Sigmoid colon (tissue), 7 donors: ENCODE measurements at places on chromosomes 12 and 14. TPM values are rescaled to one million over a fixed set of nuclear protein-coding genes. Genes with fewer than 3 reads are reported as not detected.

SYNDIG1L gene
- 0.20 TPM for polyA plus RNA-seq

LTBP2 gene
- polyA plus RNA-seq, result 7.1 TPM

ANKRD33 gene
- 0.16 TPM for polyA plus RNA-seq

GRCh38 chr14:89162586-89162985 lies 254.4 kb downstream of the FOXN3 start:
- no peak for DNase-seq

GRCh38 chr12:113161415-113162016 lies 12.0 kb downstream of the CFAP73 start:
- no peak for DNase-seq

DNA sequence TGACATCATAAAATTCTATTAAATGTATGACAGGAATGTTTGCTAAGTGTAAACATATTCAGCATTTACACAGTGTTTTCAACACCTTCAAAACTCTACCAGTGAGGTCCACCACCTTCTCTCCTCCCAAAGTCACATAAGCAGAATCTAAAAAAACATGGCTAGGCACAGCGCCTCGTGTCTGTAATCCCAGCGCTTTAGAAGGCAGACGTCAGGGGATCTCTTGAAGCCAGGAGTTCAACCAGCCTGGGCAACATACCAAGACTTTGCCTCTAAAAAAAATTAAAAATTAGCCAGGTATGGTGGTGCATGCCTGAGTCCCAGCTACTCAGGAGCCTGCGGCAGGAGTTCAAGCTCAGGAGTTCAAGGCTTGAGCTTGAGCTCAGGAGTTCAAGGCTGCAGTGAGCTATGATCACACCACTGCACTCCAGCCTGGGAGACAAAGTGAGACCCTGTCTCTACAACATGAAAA lies 30.0 kb downstream of the NUMB start:
- no peak for DNase-seq

DNA sequence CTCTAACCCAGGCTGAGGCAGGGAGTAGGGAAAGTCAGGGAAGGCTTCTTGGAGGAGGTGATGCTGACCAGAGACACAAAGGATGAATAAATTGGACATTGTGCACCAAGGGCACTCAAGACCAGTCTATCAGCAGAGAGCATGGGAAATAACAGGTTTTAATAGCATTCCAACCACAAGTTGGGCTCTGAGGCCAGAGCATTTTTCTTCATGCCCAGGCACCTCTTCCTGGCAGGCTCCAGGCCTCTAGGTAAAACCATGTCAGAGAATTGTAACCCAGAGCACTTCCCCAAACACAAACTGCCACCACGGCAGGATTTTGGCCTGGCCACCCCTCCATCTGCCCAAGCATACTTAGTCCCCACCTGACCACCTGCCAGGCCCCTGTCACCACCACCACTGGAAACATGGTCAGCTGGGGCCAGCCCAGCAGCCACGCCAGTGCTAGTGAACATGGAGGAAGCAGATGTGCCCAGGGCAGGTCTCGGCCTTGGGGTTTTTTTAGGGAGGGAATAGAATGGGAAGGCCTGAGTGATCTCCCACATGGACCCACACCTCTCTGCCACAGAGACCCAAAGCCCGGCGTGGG lies 22.7 kb downstream of the LTBP2 start:
- DNase-seq, result no peak

DNA sequence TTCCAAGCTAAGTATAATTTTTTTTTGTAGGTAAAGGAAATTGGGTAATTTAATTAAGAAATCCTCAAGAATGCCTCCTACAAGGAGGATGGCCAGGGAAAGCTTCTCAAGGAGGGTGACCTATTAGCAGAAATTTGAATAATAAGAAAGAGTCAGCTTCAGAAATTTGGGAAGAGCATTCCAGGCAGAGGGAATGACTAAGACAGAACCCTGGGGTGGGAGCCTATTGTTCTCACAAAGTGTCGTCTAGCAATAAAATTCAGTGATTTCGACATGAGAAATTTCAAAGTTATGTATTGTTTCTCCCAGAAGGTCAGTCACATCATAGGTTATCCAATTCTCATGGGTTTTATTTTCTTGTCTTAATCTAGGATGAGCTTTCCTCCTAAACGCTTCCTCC lies 1168.4 kb downstream of the AACS start:
- DNase-seq, result no peak

DNA sequence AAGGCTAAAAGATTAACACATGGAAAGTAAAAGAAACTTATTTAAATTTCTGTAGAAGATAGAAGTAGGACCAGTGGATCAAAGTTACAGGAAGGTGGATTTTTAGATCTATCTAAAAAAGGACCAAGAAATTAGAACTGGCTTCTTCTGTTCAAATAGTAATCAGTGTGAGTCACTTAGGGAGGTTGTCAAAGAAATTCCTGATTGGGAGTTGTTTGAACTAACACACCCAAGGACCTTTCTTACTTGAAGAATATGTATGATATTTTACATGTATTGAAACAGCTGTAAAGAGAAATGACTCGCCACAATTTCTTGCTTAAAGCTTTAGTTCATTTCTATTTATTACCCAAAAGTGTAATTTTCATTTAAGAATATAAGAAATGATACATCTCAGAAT lies 256.9 kb downstream of the RAD51B start:
- no peak for DNase-seq

DNA sequence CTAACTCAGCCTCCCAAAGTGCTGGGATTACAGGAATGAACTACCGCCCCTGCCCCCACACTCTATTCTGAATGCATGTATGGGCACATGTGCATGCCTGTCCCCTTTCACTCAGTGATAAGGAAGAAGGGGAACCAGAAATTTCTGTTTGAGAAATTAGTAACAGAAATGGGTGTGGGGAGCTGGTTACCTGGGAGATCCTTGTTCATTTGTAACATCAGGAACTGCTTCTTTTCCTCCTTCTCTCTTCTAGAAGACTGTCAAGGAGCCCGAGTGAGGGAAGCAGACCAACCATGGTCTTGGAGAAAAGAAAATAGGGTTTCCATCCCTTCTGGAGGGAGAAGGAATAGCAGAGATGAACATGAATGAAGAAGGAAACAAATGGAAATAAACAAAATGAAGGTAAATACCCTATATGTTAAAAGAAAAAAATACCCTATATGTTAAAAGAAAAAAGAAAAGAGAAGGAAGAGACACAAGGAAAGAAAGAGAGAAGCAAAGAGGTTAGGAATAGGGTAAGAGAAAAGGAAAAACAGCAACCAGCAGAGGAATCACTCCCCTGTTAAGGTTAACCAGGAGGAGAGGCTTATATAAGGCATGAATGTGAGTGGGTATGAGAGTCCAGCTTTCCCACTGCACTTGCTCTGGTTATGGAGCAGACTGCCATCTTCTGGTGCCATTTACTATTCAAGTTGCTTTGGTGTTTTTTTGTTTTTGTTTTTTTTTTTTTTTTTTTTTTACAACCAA lies 3.3 kb downstream of the PPP1R3E start:
- DNase-seq, result no peak
